ENCODE measurements at places on chromosomes 16 and 17. TPM values are rescaled to one million over a fixed set of nuclear protein-coding genes. Genes with fewer than 3 reads are reported as not detected.

DBF4B gene
- 2.3 TPM for total RNA-seq

C16orf74 gene
- 0.79 TPM for total RNA-seq

KRTAP4-16 gene
- total RNA-seq = not detected

GRCh38 chr17:77462553-77463497 is 322.1 kb downstream of the SEC14L1 start:
- DNase-seq = no peak

DNA sequence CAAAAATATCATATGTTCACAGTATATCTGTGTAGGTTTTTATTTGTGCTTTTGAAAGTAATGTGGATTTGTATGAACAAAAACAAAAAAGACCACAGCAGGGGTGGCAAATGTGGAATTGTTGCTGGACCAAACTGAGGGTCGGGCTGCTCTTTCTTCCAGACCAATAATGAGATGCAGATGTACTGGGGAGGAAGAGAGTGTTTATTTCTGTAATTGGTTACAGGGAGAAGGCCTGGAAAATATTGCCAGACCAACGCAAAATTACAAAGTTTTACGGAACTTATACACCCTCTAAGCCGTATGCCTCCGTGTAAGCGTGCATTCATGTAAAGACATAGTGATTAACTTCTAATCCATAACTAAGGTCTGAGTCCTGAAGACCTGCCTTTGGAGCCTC is 353.9 kb upstream of the C16orf82 start:
- DNase-seq = no peak

- DNase-seq = no peak
Measured at GRCh38 chr16:1101573-1102332, 5.7 kb upstream of the C1QTNF8 start.

GRCh38 chr17:1413281-1413791 is 13.3 kb upstream of the YWHAE start:
- peak; percentile 88 for DNase-seq

GRCh38 chr17:18129041-18129502 is 20.5 kb downstream of the MYO15A start:
- no peak for DNase-seq

Measured in right atrium auricular region (tissue), 2 donors.